ENCODE measurements at places on chromosomes 5 and 9.

GRCh38 chr5:2542026-2542425 lies 209.5 kb downstream of the IRX2 start:
- DNase-seq, result no peak

GRCh38 chr5:99037668-99038067 lies 108.9 kb upstream of the CHD1 start:
- peak; percentile 36 for DNase-seq

DNA sequence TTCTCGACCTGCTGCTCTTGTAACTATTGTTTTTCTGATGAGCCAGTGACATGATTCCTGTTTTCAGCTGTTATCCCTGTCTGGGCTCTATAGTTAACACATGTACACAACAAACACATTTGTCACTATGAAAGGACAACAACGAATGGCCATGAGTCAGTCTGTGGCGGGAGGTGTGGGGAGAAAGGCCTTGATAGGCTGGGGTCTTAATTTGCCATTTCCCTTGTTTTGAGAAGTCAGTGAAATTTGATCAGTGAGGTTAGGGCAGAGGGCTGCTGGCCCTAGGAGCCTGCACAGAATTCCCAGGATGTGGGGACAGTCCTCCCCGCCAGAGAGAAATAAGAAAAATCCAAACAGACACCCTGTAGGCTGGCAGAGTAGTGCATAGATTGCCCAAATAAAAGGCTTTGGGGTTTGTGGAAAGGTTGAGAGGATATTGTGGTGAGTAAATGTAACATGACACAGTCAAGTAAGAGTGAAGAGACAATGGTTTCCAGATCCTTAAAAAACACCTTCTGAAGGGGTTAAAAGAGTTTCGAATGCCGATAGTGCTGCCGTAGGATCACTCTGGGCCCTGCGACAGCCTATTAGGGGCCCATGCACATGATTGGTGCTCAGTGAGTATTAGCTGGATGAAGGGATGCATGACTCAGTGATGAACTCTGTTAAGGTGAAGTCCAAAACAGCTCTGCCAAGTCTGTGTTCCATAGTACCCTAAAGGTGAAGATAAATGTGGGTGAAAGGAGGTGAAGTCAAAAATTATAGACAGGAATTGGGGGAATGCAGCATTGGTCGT lies 110.9 kb upstream of the PRRC1 start:
- DNase-seq, result no peak

DNA sequence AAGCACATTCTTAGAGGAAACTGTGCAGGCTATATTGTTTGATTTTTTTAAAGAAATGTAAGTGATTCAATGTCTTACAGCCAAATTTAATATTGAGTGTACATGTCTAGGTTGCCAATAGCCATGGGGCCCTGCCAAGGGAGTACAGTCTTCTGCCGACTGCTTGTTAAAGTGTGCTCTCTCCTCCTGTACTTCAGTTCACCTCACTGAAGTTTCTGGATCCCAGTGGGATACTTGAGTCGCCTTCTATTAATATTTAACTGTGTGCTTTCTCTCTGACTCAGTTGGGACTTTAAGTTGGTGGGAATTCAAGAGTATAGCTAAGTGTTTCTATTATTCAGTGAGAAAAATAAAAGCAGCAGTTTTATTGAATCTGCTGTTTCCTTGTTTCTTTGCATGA lies 44.5 kb upstream of the C5orf47 start:
- DNase-seq, result no peak

GRCh38 chr5:72379936-72380335 lies 59.8 kb downstream of the PTCD2 start:
- DNase-seq, result no peak

All from activated T-cell treated with anti-CD3 and anti-CD28 coated beads, Interleukin-2, amount 50 U/mL, for 48 hours (primary cell).